ENCODE measurements at places on chromosomes 5 and 9. TPM values are rescaled to one million over a fixed set of nuclear protein-coding genes. Genes with fewer than 3 reads are reported as not detected.

IL5 gene
- not detected for total RNA-seq

ANGPTL2 gene
- total RNA-seq, result 1.9 TPM

FOXD4L4 gene
- 1.6 TPM for total RNA-seq

LHX2 gene
- 182 TPM for total RNA-seq
